ENCODE measurements at places on chromosomes 5 and 9.

GRCh38 chr9:69932901-69933300 lies 110.7 kb upstream of the MAMDC2 start:
- no peaks in the 10 kb centered on the region for H3K27me3 ChIP-seq
- H3K4me1 ChIP-seq = no peaks in the 10 kb centered on the region
- H3K27ac ChIP-seq = no peak overlapping the region
- H3K36me3 ChIP-seq = no peaks in the 10 kb centered on the region
- no peak for DNase-seq

GRCh38 chr9:73531658-73532057 lies 380.0 kb downstream of the ANXA1 start:
- no peak for DNase-seq
- H3K27ac ChIP-seq = no peak overlapping the region
- no peaks in the 10 kb centered on the region for H3K27me3 ChIP-seq
- H3K4me1 ChIP-seq = no peaks in the 10 kb centered on the region
- no peaks in the 10 kb centered on the region for H3K36me3 ChIP-seq

GRCh38 chr5:34657988-34658387 lies 1.9 kb downstream of the RAI14 start:
- H3K27me3 ChIP-seq = no peaks in the 10 kb centered on the region
- DNase-seq = no peak
- H3K4me3 ChIP-seq = peak overlapping the region; percentile 78
- no peaks in the 10 kb centered on the region for H3K36me3 ChIP-seq

DNA sequence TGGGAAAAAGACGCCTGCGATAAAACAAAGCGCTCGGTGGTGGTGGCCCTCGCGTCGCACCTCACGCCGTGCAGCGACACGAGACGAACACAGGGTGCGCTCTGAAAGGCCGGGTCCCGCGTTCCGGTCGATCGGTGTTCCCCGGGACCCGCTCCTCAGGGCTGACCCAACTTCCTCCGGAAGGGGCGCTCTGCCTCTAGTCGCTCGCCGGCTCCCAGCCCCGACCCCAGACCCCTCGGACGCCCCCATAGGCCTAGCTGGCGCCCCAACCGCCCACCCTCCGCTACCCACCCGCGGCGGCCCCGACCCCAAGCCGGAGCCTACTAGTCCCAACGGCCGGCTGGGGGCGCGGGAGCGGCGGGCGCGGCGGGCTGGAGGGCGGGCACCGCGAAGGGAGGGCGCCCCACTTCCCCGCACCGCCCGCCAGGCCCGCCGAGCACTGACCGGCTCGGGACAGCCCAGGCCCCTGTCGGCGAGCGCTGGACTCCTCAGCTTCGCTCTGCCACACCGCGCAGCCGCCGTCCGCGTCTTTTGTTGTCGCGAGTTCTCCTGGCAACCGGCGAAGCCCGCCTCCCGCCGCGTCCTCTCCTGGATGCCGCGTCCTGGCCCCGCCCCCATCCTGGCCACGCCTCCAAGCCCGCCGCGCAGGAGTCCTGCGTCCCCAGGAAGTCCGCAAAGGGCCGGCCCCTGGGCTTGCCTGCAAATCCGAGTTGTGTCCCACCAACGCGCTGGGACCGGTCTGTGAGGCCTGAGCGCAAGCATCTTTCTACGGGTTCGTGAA lies at the start of gene KIF27:
Gene KIF27, minus strand, starts transcription at position 506 of the 781 bp plus-strand sequence. CDS start 5,841 bp downstream, outside the sequence.
- H3K4me3 ChIP-seq = peak within 1 kb of the TSS; percentile 62
- H3K4me1 ChIP-seq = peaks cover 9% of the 10 kb centered on the region
- H3K36me3 ChIP-seq = no peaks in the 10 kb centered on the region
